Activated CD8-positive, alpha-beta memory T cell treated with anti-CD3 and anti-CD28 coated beads for 1 hour (primary cell): ENCODE measurements at places on chromosomes 6 and 20.

DNA sequence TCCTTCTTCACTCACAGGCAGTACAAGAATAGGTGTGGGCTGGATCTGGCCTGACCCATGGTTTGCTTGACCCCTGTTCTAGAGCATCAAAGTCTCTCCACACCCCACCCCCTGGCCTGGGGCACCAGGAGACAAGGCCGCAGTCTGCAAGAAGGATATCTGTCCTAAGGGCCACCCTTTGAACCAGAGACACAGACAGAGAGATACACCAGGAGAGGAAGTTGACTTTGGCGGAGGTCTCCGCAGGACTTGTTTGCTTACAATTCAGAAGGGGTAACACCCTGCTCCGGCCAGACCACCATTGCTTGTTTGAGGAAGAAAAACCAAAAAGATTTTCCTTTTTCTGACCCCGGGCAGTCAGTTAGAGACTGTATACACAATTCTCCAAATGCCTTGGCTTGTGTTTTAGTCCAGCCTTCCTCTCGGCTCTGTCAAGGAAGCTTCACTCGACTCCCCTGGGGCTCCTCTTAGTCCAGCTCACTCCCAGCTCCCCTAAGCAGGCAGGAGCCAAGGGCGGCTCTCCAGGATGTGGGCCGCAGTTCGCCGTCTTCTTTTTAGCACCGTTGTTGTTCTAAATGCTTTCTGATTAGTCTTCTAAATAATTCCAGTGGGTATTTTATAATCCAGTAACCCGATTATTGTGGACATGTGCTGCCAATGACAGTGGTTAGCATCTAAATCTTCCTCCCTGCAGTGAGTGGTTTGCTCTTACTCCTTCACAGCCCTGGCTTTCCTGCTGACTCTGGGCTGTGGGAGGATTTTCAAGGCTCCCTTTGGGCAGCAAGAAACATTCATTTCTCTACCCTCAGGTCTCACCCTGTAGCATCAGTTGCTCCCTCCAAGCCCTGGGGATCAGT is 58.6 kb upstream of the MRPS10 start:
- DNase-seq, result no peak

- no peak for DNase-seq
Observed at GRCh38 chr6:89736893-89737292, 82.7 kb downstream of the MDN1 start.

DNA sequence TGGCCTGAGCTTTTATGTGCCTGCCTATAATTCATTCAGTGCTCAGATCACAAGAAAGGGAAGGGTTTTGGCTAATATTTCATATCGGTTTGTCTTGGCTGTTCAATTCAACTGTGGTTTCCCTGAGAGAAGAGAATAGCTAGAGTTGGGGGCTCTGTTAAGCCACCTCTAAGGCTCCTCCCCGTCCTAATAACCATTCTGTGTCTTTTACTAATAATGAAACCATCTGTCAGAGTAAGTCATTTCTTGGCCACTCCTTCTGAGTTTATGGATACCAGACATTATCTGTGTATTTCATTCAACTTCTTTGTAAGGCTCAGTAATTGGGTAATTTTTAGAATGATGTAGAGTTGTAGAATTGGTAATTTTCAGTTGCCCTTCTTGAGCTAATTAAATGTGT is 5.2 kb downstream of the STX11 start:
- no peak for DNase-seq

- no peak for DNase-seq
Observed at GRCh38 chr6:102137859-102138258, 744.4 kb downstream of the GRIK2 start.

DNA sequence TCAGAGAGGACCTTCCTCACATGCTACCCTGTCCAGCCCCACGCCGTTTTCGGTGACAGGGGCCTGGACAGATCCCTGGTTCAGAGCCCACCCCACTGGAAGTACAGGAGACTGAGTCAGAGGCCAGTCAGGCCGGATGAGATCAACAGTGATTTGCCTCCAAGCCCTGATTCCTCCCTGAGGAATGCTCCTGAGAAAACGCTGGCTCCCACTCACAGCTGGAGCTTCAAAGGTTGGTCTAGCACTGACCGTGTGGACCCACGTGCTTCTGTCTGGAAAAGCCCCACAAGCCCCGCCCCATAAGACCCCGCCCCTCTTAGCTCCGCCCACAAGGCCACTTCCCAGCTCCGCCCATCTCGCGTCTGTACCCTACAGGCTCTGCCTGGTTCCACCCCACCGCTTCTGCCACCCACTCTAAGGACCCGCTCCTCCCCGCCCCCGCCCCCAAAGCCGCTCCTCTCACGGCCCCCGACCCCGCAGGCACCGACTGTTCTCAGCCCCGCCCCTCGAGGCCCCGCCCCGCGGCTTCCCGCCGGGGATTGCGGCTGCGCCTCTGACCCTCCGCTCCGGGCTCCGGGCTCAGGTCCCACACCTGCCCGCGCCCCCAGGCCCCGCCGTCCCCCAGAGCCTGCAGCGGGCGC is 64.9 kb upstream of the BHLHE23 start:
- no peak for DNase-seq

DNA sequence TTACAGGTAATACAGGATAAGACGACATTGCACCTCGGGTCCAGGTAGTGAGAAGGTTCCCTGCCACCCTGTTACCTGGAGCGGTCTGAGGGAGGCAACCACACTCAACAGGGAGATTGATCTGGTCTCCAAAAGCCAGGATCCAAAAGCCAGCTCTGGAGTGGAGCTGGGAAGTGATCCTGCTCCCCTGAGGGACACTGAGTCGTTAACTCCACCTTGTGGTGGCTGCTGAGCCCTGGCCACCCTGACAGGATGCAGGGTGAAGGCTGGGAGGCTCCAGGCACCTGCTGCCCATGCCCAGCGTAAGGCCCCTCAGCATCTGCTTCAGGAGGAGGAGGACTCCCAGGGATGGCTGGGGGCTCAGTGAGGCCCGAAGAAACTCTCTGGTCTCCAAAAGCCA is 38.7 kb upstream of the SLC22A2 start:
- no peak for DNase-seq

DNA sequence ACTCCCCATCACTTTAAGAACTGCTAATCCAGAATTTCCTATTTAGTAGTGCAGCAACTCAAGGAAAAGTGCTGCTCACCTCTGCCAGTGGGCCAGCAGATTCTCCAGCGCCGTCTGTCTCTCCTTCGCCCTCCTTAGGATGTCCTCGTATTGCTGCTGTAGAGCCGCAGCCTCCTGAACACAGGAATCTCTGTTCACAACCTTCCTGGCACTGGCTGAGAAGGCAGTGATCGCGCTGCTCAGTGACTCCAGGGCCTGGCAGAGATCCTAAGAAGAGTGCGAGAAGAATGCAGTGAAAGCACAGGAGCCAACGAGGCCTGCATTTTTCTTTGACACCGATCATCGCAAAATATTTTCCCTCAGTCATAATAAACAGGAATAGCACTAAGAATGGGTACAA is 209.0 kb downstream of the SYNE1 start:
- DNase-seq, result no peak

DNA sequence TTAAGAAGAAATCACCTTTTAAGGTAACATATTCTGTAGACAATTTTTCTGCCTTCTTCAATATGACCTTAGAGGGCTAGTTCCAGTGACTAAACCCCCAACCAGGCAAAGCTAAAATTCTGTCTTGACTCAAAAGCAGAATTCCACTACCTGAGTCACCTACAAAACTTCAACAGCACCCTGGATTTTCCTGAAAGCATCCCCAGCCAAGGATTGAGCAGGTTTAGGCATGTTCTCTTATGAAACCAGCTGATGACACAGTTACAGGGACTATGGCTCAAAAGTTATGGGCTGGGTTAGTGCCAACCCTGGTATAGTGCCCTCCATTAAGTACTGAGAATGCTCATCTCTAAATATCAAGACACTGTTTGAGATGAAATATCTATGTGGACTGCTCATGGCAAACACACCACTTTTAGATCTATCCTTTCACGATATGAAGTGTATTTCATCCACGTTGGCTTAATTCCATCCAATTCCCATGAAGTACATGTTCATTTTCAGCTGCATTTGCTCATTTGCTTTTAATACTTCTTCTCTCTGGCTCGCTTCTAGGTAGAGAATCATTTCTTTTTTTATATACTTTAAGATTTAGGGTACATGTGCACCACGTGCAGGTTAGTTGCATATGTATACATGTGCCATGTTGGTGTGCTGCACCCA is 53.6 kb upstream of the TNFAIP3 start:
- no peak for DNase-seq

GRCh38 chr6:160111806-160112205 is 9.8 kb upstream of the SLC22A1 start:
- DNase-seq, result no peak

- DNase-seq, result no peak
Observed at GRCh38 chr6:139595183-139595582, 220.7 kb upstream of the CITED2 start.

DNA sequence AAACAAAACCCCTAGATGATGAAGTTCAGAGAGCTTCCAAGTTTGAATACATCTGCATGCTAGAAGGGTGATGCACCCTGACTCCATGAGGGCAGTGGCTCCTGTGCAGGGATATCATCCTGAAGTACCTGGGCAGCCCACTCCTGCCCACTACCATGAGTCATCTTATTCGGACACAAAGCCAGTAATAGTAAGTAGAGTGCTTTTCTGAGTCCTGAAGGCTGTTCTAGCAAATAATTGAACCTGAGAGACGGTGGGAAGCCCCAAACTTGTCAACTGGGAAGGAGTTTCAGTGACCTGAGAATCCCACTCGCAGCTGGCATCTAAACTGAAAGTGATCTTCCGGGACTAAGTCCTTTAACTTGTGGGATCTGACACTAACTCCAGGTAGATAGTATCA is 152.9 kb upstream of the COL21A1 start:
- DNase-seq, result no peak

GRCh38 chr6:53306819-53307347 is 41.9 kb downstream of the ELOVL5 start:
- DNase-seq, result no peak

- DNase-seq, result no peak
Observed at GRCh38 chr6:26031151-26031594, 56.1 kb upstream of the HFE start.

GRCh38 chr6:111172563-111172962 is 85.3 kb downstream of the SLC16A10 start:
- no peak for DNase-seq

- no peak for DNase-seq
Observed at GRCh38 chr6:113967777-113968176, 3.2 kb downstream of the HDAC2 start.

- no peak for DNase-seq
Observed at GRCh38 chr20:38776363-38776762, 28.1 kb downstream of the ACTR5 start.
